RWPE2 (cell line): ENCODE measurements at places on chromosomes 11 and 22.

- DNase-seq = no peak
Observed at GRCh38 chr11:37459456-37459855, 861.4 kb upstream of the RAG2 start.

DNA sequence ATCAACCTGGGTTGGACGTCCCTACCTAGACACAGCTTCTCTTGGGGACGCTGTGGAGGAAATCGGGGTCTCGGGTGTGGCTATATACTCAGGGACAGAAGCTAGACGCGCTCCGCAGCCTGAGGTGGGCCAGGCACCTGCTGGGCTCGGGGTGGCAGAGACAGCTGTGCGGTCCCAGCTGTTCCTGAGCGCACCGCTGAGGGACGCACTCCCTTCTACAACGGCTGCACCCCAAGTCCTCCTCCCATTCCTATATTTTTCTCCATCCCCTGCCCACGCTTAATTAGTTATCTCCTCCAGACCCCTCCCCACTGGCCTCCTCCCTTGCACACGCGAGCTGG lies 188 bp upstream of the MTNR1B start:
- no peak for DNase-seq

DNA sequence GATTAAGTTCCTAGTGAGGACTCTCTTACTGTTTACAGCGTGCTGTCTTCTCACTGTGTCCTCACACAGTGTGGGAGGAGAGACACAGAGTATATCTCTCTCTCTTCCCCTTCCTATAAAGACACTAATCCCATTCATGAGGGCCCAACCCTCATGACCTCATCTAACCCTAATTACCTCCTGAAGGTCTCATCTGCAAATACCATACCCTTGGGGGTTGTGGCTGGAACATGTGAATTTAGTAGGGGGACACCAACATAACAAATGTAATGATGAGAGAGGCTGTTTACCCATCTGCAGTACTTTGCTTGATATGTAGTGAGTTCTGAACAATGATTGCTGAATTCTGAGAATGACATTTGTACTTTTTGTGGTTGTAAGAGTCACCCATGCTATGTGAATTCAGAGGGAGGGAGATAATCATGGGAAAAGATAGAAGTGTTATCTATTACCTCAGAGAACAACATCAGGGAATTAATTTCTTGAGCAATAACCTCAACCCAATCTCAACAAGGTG lies 4.9 kb upstream of the OR52W1 start:
- DNase-seq = no peak

DNA sequence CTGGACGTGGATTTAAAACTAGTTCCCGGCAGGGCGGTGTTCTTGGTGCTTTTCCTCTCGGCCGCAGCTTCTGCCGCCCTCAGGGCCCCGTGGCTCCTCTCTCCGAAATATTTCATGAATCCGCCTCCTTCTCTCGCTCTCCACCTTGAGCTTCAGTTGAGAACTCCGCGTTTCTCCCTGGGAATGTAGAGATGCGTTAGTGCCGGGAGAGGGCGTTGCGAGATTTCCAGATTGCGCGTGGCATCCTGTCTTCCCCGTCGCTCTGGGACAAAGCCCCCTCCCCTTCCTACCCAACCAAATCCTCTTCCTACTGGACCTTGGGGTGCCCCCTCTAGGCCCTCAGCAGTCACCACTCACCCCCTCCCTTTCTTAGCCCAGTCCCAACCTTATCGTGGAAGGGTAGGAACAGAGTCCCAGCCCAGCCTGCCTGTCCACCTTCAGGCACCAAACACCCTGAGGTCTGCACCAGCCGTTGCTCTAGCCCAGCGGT lies 15.5 kb upstream of the RAC2 start:
- peak; percentile 28 for DNase-seq

GRCh38 chr11:17221968-17222367 lies 14.2 kb upstream of the PIK3C2A start:
- DNase-seq = no peak

- no peak for DNase-seq
Observed at GRCh38 chr11:112785719-112786118, 175.5 kb upstream of the NCAM1 start.

GRCh38 chr11:102306817-102307726 lies 10.2 kb upstream of the BIRC3 start:
- no peak for DNase-seq

DNA sequence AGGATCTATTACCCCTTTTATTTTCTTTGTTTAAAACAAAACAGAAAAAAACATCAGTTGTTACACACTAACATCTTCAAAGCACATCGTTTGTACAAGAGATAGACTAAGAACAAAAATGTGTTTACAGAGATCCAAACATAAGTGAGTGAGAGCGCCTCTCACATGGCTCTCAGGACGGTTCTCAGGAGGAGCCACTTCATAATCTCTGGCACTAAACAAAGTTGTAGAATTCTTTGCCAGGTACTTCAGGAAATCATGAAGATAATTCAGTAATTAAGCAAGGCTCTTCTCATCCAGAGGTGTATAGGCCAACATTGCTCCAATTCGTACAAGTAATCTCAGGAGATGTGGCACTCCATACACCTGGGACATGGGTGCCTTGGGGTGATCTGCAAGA lies 29.8 kb downstream of the PDE3B start:
- no peak for DNase-seq

GRCh38 chr11:27395556-27396258 lies 32.7 kb upstream of the CCDC34 start:
- DNase-seq = no peak

GRCh38 chr11:69221086-69221485 lies 65.4 kb downstream of the SMIM38 start:
- no peak for DNase-seq

GRCh38 chr11:37695283-37695682 lies 1097.2 kb upstream of the RAG2 start:
- DNase-seq = no peak

- peak; percentile 80 for DNase-seq
Observed at GRCh38 chr11:58573451-58574104, 2.1 kb downstream of the LPXN start.
